ENCODE measurements at places on chromosomes 2 and 18.

DNA sequence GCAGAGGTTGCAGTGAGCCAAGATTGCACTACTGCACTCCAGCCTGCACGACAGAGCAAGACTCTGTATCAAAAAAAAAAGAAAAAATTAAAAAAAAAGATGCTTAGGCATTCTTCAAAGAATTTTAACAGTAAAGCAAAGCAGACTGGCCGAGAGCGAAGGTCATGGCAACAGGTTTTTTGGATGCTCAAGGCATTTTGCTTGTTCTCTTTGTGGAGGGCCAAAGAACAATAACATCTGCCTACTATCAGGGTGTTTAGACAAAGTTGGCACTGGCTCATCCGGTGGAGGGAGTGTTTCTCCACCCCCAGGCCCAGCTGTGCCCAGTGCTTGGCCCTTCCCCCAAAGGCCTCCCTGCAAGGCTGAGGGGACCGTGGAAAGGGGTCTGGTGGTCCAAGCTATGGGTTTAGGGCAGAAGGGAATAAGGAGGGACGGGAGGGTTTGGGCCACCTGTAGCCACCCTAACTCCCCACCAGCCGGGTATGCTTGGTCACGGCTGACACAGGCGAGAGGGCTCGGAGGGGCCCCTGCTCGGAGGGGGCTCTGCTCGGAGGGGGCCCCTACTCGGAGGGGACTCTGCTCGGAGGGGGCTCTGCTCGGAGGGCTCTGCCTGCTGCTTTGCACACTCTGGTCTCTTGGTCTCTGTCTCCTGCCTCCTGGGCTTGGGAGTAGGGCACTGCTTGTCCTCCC lies 26.7 kb upstream of the ALLC start:
- no peak for ATAC-seq

- peak; percentile 81 for ATAC-seq
Measured at GRCh38 chr2:212842544-212843185, 304.1 kb upstream of the ERBB4 start.

- no peak for ATAC-seq
Measured at GRCh38 chr18:43061816-43062215, 53.7 kb downstream of the RIT2 start.

DNA sequence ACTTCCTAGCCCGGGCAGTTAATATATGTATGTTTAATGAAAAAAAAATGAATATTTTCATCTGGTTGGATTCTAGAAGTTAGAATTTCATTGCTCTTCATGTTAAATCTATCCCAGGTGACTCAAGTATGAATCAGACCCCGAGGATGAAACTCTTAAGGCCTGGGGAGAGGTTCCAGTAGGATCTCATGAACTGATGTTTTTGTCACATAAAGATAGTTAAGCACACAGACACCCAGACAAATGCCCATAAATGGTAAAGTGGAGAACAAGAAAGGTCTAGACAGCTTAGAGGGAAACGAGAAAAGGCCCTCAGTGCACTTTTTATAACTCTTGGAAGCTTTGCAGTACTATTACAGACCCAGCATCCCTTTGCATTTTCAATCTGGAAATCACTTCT lies 114.1 kb downstream of the RIF1 start:
- ATAC-seq: no peak
